T1000 (cell line): ENCODE measurements at places on chromosomes 6 and 20.
A peak's percentile ranks its signal among the peaks of the same experiment; 100 is the strongest.

DNA sequence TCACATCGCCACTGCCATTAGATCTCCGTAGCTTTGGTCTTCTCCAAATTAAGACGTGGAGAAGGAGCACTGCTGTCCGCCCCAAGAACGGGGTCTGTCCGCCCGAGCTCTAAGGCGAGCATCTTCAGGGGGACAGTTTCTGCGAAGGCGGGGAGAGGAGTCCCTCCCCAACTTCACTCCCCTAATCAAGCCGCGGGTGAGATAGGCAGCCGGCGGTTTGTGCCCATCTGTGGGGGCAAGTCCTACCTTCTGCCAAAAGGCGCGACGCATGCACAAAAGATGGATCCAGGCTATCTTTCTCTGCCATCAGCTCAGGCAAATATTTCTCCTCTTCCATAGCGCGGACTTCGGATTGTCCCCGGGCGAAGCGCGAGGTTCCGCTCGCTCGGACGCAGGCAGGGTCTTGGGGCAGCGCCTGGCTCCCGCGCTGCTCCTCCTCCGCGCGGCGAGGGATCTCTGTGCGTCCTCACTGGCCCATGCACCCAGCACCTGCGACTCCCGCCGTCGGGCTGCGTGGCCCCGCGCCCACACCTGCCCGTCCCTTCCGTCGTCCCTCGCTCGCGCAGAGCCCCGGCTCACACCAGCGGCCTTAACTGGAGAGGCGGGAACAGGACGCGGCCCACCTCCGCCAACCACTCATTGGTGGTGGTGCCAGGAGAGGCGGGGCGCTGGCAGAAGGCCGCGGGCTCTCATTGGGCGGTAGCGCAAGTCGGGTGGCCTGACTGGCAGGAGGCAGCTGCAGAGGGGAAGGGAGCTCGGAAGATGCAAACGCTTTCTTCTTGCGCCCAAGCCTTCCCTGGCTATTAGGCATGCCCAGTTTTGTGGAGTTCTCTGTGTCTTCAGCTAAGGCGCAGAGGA lies at the start of gene KHDRBS2:
Gene KHDRBS2 (minus strand): TSS at position 614 of the 858 bp plus-strand sequence.
- peak; percentile 91 for DNase-seq

GRCh38 chr20:40154514-40154913 lies 534.5 kb downstream of the MAFB start:
- DNase-seq, result no peak

DNA sequence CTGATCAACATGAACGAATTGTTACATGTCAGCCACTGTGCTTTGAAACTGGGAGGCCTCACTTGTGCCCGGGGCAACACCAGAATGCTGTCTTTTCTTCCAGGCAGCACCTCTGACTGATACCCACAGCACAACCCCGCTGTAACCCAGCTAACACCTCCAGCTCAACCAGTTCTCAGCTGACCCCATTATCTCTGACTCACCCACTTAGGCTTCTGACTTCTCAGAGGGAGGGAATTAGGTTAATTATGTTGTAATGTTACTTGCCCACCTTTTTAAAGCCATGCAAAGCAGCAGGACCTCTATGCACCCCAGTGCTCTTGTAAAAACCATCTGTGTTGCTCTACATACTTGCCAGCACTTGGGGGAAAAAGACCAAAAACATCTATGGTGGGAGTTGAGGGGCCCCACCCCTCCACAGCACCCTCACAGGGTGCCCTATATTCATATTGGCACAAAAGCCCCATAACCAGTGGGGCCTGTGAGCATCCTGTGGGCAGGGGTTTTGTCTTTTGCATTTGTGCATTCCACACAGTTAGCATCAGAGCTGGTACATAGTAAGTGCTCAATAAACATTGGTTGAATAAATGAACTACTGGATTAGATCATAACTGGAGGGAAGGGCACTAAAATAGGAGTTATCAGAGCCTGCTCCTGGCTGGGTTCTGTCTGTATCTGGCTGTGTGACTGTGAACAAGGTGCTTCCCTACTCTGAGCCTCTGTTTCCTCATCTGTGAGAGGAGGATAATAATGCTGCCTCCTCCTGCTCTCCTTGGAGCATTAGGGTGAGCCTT lies 22.3 kb downstream of the BNIP5 start:
- DNase-seq, result no peak

DNA sequence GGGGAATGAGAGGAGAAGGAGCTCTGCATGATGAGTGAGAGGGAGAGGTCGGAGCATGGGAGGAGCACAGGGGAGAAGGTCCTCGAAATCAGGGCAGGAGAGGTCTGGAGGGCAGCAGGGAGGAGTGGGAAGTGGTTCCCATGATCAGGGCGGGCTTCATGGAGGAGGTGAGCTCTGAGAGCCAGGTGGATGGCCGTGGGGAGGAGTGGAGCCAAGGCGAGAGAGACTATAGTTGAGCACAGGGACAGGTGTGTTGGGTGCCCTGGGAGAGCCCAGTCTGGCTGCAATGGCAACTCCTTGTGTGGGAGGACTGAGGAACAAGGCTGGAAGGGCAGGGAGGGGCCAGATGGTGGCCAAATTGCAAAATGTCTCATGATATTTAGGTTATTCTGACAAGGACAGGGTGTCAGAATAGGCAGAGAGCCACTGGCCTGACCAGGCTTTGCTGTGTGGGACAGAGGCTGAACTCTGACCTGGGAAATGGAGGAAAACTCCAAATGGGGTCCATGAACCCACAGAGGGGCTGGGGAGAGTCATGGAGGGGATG lies 21.4 kb downstream of the TTBK1 start:
- DNase-seq, result no peak

- peak; percentile 33 for DNase-seq
Measured at GRCh38 chr20:15703171-15703911, 869.9 kb downstream of the KIF16B start.

- DNase-seq, result no peak
Measured at GRCh38 chr6:76615395-76615794, 542.9 kb upstream of the IMPG1 start.
